GM20000 (cell line): ENCODE measurements at places on chromosomes 5 and 9.

DNA sequence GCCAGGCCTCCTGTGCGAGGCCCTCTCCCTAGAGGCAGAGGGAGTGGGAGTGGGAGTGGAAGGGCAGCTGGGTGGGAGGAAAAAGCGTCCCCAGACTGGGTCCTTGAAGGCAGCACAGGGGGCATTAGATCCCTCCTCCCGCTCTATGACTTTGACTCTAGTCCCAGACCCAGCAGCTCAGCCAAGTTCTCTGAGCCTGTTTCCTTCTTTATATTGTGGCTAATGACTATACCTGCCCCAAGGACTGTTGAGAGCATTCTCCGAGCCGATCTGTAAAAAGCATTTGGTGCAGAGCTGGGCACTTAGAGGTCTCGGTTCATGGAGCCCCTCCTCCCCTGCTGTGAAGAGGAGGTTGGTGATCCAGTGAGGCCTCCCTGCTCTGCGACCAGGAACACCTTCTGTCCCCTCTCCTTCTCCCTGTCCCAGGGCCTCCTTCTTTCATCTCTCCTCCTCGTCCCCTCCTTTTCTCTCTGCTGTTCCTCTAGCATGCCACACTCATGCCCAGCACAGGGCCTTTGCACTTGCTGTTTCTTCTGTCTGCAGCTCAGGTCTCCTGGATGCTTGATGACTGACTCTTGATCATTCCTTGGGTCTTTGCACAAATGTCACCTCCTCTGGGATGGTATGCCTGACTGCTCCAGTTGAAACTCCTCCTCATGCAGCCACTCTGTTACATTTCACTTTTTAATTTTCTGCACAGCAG is 23.4 kb upstream of the PSD2 start:
- DNase-seq = no peak

GRCh38 chr5:155983954-155984353 is 343.0 kb upstream of the SGCD start:
- no peak for DNase-seq

- no peak for DNase-seq
These were observed 194.8 kb downstream of the SPOCK1 start for GRCh38 chr5:137304226-137304874.

DNA sequence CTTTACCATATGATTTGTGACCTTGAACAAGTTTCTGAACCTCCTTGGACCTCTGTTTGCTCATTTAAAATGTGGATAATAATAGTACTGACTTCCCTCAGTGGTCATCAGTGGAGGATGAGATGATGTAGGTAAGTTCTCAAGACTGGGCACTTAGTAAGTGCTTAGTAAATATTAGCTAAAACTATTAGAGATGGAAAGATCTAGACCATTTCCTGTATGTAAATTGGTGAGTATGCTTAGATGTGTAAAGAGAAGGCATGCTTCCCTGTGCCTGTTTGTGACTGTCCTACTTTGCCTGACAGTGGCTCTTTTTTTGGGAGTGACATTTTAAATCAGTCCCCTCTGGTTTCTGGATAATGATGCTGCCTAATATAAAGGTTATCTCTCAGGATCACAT is 288.1 kb downstream of the GABRB2 start:
- DNase-seq = no peak

- no peak for DNase-seq
These were observed 40.1 kb upstream of the CCNH start for GRCh38 chr5:87452837-87453236.

GRCh38 chr9:74848153-74848525 is 39.6 kb downstream of the TRPM6 start:
- DNase-seq = no peak

GRCh38 chr9:120875643-120875953 is 1.4 kb downstream of the PHF19 start:
- DNase-seq = no peak

- peak; percentile 22 for DNase-seq
These were observed 26.3 kb upstream of the GABRP start for GRCh38 chr5:170757182-170757601.

DNA sequence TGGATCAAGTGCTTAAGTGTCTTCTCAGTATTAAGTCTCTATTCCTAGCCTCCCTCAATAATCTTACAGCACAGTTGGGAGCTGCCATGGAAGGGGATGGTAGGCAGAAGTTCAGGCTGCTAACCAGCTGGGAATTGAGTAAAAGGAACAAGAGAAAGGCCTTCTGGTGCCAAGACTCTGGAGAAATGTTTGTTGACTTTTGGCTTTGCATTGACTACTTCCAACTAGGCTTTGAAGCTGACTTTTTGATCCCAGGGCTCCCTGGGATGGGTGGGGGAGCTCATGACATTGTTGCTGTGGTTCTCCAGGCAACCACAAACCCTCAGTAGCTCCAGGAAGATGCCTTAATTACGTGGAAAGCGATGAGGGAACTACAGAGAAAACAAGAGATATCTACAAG is 85.2 kb upstream of the HTR4 start:
- no peak for DNase-seq

DNA sequence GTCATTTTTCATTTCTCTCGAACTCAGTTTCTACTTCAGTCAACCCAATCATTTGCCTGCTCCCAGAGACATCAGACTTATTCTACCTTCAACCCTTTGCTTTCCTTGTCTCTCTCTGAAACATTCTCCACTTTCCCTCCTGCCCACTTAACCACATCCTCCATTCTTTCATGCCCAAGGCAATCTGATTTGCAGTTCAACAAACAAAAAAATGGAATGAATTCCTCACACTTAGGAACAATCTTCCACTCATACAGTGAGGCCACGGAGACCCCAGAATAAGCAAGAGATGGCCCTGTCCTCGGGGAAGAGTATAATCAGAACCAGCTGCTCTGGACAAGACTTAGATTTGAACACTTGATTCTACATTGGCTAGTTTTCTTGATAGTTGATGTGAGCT is 180.5 kb downstream of the RFK start:
- no peak for DNase-seq

GRCh38 chr5:2185646-2186471 is 303.1 kb upstream of the IRX4 start:
- no peak for DNase-seq

DNA sequence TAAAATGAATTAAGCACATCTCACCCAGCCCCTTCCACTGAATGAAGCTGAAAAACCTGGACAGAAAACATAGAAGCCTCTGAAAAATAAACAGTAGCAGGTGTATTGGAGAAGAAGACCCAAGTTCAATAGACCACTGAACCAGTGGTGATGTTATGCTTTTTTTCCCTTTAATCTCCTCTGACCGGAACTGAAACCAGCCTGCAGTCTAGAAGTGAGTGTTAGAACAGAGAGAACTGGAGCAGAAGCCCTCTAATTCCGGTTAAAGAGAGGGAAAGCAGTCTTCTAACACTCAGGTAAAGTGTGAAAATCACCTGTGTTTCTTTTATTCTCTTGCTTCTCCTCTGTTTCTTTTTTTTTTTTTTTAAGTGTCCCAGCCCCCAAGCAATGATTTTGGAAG is 83.5 kb upstream of the CCL21 start:
- DNase-seq = peak; percentile 20

DNA sequence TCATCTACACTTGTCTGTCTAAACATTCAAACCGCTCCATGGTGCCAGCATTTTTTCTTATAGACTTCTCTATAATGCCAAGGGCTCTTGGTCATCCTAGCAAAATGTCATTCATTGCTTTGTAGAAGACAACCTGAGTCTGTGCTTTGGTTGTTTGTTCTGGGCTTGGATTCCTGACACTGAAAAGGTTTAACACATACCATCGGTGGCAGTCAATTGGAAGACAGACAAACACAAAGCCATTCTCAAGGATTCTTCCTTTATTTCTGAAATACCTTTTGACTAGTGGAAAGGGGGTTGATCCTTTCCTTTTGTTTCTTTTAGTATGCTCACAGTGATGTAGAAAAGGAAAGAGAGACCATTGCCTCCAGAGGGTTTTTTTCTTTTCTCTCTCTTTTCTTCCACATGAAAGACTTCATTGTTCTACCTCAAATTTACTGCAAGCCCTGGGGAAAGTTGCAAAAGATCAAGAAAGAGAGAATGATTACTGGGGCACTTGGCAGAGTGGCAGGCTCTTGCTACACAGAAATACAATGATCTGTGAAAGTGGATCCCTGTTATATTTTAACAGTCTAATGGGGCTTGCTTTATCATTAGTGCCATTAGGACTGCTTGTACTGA is 66.4 kb upstream of the TMC1 start:
- DNase-seq = no peak

DNA sequence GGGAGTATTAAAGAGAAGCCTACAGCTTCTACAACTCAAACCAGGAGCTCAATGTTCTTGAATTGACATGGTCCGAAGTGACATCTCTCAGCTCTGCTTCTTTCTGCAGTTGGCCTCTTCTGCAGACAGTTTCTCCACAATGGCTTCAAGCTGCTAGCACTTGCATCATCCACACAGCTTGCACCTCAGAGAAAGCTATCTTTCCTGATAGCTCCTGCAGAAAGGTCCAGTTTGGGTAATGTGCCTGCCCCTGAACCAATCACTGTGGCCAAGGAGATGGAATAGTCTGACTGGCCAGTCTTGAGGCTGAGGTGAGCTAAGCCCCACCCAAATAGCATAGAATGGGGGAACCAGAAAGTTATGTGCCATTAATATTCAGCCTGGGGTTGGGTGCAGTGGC is 95.8 kb upstream of the ABCA1 start:
- no peak for DNase-seq

GRCh38 chr5:159097784-159098602 is 1.7 kb downstream of the EBF1 start:
- peak; percentile 73 for DNase-seq

DNA sequence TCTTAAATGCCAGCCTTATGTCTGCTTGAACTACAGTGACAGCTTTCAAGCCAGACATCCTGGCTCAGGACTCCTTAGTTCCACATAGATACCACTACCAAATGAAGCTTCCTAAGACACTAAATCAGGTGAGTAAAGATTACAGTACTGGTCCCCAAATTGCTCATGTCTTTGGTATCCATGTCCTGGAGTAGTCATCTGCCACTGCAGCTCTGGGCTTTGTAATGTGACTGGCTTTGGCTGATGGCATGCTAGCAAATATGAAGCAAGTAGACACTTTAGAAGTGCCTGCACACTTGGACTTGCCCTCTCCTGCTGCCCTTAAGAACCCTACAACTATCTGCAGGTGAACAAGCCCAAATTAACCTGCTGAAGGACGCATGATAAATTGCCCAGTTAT is 334.9 kb downstream of the BNC2 start:
- no peak for DNase-seq

- no peak for DNase-seq
These were observed 32.7 kb upstream of the SLCO6A1 start for GRCh38 chr5:102531506-102531905.

DNA sequence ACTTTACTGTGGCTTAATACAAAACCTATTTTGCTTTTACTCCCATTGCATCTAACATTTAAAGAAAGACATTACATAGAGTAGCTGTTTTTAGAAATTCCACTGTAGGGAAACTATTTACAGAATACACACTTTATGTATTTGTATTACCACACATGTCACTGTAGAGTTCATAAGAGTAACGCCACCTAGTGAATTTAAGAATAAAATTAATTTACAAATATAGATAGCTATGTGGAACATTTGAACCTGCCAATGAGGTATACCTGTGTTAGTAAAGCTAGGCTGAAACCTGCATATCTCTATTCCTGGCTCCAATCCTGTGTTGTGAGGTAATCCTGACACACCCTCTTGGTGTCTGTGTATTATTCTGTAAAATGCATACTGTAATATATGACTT is 234.4 kb downstream of the MAST4 start:
- DNase-seq = no peak

DNA sequence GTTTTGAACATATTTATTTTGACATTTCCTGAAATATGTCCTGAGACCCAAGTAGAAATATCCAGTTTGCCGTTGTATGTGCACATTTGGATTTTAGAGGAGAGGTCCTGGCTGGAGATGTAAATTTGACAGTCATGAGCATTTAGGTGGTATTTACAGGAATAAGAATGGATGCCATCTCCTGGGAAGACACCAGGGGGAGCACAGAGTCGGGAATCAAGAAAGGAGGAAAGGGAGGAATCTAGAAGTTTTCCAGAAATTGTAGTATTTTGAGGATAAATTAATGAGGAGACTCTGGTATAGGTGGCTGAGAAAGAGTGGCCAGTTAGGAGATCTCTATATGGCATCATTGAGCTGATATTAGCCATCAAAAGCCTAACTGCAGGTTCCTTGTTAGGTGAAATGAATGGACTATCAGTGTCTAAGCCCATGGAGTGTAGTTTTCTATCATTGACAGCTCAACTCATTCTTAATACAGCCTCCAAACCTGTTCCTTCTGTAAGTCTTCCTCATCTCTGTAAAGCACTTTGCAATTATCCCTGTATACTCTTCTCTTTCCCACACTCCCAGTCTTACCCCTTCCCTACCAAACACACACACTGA is 7.2 kb downstream of the GAPT start:
- DNase-seq = no peak

- DNase-seq = no peak
These were observed 166.6 kb upstream of the S1PR3 start for GRCh38 chr9:88824711-88825110.

- no peak for DNase-seq
These were observed 1.7 kb downstream of the PTGDS start for GRCh38 chr9:136978865-136979544.

GRCh38 chr9:972501-973294 is 3.8 kb upstream of the DMRT3 start:
- DNase-seq = no peak

DNA sequence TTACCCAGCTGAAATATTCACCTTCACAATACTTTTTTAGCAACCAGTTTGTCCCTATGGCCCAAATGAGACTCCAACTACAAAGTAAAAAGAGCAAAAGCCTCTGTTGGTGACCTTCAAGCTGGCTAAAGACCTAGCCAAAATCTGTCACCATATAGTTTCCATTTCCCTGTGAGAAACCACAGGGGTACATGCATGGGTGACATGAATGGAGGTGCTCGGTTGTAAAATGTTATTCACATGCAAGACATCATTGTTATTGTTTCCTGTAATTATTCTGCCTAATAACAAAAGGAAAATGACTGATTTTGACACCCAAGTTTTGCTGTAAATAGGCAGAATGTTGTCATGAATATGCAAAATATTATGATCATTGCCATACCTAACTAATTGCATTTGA is 285.3 kb downstream of the ZNF608 start:
- no peak for DNase-seq

DNA sequence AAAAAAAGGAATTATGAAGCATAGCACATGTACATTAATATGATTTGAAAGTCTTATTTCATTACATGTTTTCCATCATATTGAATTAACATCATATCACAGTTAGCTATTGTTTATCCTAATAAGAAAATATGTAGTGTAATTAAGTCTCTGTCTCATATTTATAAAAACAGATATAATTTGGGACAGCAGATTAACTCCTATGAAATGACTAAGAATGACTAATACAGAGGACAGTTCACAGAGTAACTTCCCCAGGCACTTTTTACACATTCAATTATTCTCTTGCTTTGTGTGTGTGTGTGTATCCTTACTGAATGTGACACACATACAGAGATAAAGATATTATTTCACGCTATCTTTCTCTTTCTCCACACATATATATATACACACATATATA is 2400.9 kb upstream of the C9orf72 start:
- DNase-seq = no peak

GRCh38 chr9:131721076-131721475 is 18.8 kb downstream of the RAPGEF1 start:
- DNase-seq = no peak

- DNase-seq = no peak
These were observed 21.3 kb downstream of the NR5A1 start for GRCh38 chr9:124485936-124486335.

- no peak for DNase-seq
These were observed 197.5 kb downstream of the MAPKAP1 start for GRCh38 chr9:125509476-125509875.

- no peak for DNase-seq
These were observed 1978.6 kb upstream of the CDH6 start for GRCh38 chr5:29214839-29215238.
